ENCODE measurements at places on chromosomes 16 and 17.

DNA sequence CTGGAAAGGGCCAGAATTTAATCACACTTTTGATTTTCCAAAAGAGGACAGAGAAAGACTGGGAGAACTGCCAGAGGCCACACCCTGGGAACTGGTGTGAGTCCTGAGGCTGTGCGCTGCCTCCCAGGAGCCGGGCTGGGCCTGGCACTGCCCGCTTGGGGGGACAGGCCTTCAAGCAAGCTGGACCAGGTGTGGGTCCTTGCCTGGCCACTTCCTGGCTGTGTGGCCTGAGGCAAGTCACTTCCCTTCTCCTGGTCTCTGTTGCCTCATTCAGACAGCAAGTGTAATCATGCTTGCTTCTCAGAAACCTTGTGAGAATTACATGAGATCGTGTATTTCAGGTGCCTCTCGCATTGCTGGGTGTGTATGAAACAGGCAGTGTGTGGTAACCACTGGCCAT lies 143.0 kb downstream of the SNX29 start:
- no peak for DNase-seq

DNA sequence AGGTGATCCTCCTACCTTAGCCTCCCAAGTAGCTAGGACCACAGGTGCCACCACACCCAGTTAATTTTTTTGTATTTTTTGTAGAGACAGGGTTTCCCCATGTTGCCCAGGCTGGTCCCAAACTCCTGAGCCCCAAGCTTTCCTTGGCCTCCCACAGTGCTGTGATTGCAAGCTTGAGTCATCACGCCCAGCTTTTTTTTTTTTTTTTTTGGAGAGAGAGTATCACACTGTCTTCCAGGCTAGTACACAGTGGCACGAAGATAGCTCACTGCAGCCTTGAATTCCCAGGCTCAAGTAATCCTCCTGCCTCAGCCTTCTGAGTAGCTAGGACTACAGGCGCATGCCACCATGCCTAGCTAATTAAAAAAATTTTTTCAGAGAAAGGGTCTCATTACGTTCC lies 27.2 kb downstream of the HEATR9 start:
- no peak for DNase-seq

- no peak for DNase-seq
These were observed 2.5 kb upstream of the SALL1 start for GRCh38 chr16:51153577-51154031.

DNA sequence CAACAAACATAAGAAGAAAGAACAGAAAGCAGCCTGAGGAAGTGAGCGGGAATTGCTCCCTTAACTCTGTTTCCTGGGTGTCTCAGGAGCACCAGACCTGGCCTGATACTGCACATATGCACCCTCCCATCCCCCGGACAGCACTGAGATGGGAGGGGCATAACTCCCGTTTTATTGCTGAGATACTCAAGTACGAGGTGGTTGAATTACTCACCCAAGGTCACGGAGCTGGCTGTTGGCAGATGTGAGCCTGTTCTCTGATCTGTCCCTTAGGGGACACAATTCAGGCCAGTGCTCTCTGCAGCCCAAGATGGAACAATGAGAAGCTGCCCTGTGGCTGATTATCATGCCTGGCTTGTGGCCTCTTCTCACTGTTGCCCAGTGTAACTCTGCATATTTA lies 9.1 kb upstream of the MED9 start:
- no peak for DNase-seq

- DNase-seq, result no peak
These were observed 19.9 kb upstream of the MRPS23 start for GRCh38 chr17:57869617-57870282.

GRCh38 chr17:58822148-58823050 lies 66.7 kb downstream of the PPM1E start:
- no peak for DNase-seq

GRCh38 chr16:49986351-49987124 lies 38.5 kb upstream of the CNEP1R1 start:
- no peak for DNase-seq

- DNase-seq, result no peak
These were observed 13.0 kb downstream of the PAM16 start for GRCh38 chr16:4338125-4338582.

DNA sequence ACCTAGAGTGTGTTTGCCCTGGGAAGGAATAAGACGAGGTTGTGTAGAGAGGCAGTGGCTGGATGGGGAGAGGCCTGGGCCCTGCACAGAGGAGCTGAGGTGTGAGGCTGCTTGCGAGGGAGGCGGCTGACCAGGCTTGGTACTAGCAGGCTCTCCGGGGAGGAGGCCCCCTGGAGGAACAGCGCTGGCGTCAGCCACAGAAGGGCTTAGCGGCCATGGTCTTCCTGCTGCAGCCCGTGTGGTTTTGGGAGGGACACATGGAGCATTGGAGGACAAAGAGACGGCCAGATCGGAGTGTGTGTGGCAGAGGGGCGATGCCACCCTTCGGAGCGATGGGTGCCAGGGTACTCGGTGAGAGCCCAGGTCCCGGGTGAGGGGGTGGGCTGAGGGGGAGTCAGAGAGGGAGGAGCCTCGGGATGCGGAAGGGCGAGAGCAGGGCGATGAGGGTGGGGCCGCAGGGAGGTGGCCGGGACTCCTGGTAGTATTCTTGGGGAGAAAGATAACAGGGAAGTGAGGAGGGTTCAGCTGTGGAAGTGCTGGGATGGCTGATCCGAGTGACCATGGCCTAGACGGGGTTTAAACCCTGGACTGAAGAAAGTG lies 8.3 kb downstream of the BANP start:
- DNase-seq, result no peak

DNA sequence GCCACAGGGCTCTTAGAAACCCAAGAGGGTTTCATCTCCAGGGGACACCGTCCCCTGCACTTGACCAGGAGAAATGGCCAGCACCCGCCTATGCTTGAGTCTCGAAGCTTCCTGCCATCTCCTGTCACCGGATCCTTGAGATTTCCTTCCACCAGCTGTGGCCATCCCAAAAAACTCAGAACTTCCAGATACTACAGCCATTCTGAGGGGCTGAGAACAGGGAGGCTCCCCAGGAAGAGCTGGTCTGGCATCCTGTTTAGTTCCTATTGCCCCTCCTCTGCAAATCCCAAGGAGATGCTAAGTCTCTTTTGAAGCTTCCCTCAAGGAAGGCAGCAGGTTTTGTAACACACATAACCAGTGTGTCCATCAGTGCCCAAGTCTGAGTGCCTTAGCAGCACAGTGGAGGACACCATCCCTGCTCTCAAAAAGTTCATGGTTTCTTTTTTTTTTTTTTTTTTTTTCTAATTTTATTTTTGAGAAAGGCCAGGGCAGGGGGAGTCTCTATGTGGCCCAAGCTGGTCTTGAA lies 2.0 kb downstream of the UBALD2 start:
- DNase-seq, result no peak

GRCh38 chr16:57392694-57393093 lies 11.9 kb upstream of the CCL17 start:
- no peak for DNase-seq

DNA sequence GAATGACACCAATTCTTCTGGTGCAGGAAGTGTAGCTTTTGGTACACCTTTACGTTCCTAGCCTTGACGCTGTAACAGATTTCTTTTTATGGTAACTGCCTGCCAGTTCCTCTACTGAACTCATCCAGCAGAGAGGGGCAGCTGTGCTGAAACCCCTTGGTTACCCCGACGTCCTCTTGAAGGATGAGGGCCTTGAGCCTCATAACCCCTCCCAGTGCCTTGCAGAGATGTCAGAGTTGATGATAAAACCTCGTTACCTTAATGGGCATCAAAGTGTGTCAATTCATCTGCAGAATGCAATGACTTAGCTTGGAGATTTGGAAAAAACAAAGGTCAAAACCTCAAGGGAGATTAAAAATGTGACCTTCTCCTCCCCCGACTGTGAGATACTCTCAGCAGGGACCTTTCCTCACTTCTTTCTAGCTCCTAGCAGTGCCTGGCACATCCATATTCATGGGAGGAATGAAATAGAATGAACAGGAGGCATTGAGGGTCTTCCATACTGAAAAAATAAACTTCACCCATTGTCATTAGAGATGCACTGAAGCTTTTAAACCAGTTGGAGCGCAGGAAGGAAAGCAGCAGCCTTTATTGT lies 69.2 kb downstream of the SDR42E1 start:
- DNase-seq, result no peak

DNA sequence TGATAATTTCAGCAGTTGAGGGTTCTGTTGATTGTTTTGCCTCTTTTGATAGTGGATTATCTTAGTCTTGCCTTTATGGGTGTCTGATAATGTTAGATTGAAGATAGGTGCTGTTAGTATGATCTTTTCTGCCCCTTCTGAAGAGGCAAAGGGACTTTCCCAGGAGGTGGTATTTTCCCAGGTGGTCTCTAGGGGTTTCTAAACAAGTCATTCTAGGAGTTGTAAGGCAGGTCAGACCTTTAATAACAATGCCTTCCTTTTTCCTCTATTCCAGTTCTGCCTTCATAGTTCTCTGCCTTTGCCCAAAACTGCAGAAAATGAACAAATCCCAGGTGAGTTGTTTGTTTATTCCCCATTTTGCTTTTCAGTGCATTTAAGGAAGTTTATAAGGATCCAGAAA lies 4.3 kb downstream of the ZFP1 start:
- DNase-seq, result no peak

- DNase-seq, result no peak
These were observed 571 bp downstream of the CAVIN1 start for GRCh38 chr17:42422412-42422957.

DNA sequence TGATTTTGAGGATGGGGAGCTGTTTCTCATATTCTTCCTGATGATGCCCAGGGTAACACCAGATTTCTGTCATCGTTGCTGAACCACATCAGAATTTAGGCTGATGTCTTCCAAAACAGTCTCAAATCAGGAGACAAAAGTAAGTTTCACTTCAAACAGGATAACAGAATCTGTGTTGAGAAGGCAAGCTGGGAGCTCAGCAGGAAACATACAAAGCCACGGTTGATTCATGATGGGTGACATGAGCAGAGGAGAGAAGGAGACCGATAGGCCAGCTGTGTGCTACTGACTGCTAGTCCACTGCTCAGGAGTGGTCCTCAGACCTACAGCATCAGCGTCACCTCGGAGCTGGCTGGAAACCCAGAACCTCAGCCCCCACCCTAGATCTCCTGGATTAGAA lies 62.9 kb upstream of the RCVRN start:
- no peak for DNase-seq

GRCh38 chr16:16882766-16883165 lies 503.8 kb downstream of the NPIPA7 start:
- DNase-seq, result no peak

DNA sequence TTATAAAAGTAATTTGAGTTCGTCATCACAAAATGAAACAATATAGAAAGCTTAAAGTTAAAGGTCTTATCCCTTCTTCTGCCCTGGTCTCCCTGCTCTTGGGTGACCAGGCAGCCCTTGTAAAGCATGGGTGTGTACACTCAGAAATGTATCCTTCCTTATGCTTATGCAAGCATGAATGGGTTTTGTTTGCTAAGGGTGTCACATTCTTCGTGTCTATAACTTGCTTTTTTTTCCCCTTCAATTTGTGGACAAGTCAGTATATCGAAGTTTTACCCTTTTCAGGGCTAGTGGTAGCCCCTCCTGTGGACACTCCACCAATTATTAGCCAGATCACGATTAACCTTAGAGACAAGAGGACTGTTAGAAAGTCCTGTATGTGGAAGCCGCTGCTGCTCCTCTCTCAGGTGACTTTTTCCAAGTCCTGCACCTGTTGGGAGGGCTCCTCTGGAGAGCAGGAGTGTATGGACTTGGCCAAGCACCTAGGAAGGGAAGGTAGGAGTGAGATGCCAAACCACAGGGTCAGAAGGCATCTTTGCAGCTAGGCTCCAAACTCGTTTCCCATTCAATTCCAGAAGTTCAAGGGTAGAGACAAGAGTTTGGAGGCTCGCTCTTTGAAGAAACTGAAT lies 50.9 kb downstream of the LDHD start:
- DNase-seq, result no peak

DNA sequence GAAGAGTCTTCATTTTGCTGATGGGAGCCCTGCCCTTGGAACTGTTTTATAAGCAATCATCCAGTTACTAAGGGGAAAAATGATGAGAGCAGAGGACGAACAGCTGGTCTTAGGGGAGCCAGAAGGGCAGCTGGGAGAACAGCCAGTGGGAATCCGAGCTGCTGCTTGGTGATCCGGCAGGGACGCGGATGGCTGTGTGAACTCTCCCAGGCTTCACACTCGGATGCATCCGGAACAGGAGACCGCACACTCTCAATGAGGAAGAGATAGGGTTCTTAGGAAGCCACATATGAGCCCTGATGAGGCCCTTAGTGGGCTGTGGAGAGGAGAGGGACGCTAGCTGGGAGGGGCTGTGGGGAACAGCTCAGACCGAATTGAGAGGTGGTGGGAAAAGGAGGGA lies 5.0 kb upstream of the CACNG5 start:
- no peak for DNase-seq

DNA sequence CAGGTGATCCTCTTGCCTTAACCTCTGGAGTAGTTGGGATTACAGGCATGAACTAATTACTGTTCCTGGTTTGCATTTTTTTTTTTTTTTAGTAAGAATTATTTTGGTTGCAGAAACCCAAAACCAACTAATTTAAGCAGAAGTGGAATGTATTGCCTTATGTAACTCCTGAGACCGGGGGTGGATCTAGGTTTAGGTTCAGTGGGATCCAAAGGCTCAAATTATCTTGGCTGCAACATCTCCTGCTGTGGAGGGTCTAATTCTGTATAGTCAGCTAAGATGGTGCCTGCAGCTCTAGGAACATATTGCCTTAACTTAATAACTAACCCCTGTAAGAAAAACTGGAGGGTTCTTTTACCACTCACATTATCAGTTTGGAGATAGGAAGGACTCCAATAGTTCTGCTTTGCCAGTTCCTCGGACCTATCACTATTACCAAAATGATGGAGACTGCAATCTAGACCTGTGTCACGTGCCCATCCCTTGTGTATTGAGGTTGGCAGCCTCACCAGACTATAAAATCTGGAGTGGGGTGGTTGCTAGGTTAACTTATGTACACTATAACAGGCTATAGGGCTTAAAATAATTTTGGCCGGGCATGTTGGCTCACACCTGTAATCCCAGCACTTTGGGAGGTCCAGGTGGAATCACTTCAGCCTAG lies 8.5 kb downstream of the SNTB2 start:
- DNase-seq, result no peak

GRCh38 chr16:27398894-27399853 lies 2.8 kb upstream of the IL21R start:
- no peak for DNase-seq

GRCh38 chr16:17278988-17279387 lies 191.8 kb downstream of the XYLT1 start:
- no peak for DNase-seq

Measured in central memory CD8-positive, alpha-beta T cell (primary cell).